ENCODE measurements at places on chromosomes 4 and X.

- no peak for DNase-seq
These were observed 70.8 kb upstream of the BCOR start for GRCh38 chrX:40168480-40169011.

- DNase-seq, result no peak
These were observed 240.4 kb upstream of the VEGFC start for GRCh38 chr4:177033135-177033534.

- no peak for DNase-seq
These were observed 855.6 kb downstream of the CCSER1 start for GRCh38 chr4:90982813-90983212.

DNA sequence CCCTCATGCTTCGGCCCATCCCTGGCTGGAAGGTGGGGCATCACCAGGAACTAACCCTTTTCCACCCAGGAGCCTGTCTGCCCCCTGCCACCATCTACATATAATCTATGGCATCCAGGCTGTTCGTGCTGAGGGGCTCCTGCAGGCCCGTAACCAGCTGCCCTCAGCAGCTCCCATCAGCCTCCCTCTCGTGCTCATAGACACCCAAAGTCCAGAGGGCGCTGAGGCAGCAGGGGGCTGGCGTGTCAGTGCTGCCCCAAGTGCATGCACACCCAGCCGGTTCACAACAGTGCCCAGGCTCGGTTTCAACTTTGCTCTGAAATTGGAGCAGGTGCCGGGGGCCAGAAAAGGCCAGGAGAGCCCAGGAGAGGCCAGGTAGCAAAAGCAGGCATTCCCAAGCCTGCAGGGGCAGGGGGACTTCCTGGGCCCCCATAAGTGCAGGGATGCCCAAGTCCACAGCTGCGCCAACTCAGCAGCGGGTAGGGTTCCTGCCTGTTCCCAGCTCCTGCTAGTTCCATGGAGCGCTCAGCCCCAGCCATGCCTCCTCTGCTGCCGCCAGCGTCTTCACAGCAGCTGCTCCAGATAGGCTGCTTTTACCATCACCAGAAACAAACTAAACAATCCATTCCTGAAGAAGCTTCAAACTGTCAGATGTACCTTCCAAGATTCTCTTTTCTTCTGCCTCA is 558.2 kb upstream of the GNPDA2 start:
- DNase-seq, result no peak

- DNase-seq, result no peak
These were observed 2.2 kb downstream of the TRMT44 start for GRCh38 chr4:8442596-8443358.

DNA sequence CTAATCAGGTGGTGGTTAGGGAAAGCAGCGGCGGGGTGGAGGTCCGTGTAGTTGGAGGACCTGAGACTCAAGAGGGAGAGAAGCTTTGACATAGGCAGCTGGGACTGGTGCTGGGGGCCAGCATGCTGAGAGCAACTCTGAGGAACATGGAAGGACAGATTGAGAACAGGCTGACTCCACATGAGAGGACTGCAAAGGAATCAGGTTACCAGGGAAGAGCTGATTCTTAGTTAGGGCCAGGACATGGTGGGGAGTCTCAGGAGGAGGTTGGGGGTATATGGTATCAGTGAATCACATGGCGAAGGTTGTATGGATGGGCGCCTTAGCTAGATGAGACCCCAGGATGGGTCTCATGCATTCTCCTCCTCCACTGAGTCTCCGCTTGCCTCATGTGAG is 264.0 kb upstream of the BOD1L1 start:
- DNase-seq, result no peak

DNA sequence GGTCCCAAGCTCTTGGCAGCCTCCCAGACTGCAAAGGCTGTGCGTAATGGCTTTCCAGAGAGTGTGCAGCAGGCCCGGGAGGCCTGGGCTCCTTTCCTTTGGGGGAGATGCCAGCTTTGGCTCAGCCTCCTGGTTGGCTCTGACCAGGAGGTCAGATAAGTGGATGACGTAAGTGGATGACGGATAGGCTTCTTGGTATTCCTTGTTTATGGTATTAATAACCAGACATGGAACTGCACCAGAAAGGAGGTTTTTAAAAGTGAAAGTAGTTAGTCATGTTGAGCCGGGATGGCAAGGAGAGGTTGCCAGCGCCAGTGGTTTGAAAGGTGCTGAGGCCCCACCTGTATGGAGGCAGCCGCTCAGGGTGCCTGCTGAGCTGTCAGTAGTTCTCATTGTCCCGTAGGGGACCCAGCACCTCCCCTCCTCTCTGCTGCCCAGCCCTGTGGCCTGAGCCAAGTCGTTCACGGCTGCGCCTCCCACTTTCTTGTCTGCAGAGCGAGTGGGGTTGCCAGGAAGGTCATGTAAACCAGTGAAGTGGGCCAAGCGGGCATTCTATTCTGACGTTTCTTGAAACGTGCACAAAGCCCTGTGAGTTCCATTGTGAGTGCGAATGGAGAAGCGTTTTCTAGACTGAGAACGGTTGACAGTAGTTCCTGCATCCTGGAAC is 28.7 kb upstream of the STOX2 start:
- no peak for DNase-seq

DNA sequence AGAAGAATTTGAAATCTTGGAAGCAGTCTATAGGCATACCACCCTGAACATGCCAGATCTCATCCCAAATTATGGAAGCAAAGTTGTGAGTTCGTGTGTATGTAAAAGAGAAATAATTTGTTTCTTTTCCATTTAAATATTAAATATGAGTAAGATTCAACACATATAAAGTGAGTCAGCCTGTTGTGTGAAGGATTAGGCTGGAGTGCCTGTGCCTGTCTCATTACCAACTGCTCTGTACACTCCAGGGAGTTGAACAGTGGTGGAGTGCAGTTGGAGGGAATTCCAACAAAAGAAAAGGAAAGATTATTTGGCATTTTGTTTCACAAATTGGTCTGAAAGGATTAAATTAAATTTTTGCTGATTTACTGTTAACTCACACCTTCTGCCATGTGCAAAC is 435.6 kb downstream of the FAT4 start:
- no peak for DNase-seq

- no peak for DNase-seq
These were observed 60.6 kb downstream of the RPS6KA3 start for GRCh38 chrX:20205927-20206708.

DNA sequence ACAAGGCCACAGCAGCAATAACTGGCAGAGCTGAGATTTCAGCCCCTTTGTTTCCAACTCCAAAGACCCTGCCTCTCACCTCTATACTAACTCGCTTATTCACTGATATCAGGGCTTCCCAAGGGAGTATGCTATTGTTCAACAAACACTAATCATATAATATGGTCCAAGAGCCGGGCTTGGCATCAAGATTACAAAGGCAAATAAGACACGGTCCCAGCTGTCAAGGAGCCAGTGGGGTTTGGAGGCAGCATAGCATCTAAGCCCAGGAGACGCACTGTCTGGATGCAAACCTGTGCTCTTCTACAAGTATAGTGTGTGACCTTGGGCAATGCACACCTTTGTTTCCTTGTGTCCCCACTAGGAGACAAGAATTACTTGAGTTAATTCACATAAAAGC is 28.7 kb downstream of the PAPSS1 start:
- no peak for DNase-seq

DNA sequence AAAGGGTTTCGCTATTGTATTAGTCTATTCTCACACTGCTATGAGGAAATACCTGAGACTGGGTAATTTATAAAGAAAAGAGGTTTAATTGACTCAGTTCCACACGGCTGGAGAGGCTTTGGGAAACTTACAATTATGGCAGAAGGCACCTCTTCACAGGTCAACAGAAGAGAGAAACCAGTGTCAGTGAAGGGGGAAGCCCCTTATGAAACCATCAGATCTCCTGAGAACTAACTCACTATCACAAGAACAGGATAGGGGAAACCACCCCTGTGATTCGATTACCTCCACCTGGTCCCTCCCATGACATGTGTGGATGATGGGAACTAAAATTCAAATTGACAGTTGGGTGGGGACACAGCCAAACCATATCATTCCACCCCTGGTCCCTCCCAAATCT is 589.5 kb downstream of the CENPC start:
- DNase-seq, result no peak

DNA sequence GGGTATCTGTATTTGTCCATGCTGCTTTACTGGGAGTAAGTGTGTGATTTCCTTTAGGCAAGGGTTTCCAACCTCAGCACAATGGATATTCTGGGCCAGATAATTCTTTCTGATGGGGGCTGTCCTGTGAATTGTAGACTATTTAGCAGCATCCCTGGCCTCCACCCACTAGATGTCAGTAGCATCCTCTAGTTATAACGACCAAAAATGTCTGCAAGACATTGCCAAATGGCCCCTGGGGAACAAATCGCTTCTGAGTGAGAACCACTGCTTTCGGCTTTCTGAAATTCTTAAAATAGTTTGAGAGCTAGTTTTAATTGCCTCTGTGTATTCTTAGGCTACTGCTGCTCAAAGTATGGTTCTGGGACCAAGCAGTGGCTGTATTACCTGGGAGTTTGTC is 81.2 kb upstream of the GPM6B start:
- no peak for DNase-seq
